ENCODE measurements at places on chromosomes 12 and 14. TPM values are rescaled to one million over a fixed set of nuclear protein-coding genes. Genes with fewer than 3 reads are reported as not detected.

- peak; percentile 88 for DNase-seq
Measured at GRCh38 chr14:67951529-67952135, 132.1 kb downstream of the RAD51B start.

DNA sequence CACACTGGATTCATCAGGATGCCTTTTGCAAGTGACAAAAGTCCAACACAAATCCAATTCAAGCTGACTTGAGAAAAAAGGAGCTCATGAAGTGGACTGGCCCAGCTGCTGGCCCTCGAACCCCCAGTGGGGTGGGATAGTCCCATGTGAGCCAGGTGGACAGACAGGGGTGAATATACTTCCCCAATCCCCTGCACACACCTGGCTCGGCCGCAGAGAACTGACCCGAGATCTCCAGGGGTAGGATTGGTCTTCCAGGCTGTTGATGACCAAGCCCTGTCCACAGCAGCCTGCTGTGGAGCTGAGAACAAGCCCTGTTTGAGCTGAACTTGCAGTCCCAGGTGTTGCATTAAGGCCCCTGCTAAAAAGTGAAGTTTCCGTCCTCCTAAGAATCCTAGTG, 56.2 kb downstream of the TPCN1 start:
- no peak for DNase-seq

SLCO1B1 gene
- 0.04 TPM for total RNA-seq

DNA sequence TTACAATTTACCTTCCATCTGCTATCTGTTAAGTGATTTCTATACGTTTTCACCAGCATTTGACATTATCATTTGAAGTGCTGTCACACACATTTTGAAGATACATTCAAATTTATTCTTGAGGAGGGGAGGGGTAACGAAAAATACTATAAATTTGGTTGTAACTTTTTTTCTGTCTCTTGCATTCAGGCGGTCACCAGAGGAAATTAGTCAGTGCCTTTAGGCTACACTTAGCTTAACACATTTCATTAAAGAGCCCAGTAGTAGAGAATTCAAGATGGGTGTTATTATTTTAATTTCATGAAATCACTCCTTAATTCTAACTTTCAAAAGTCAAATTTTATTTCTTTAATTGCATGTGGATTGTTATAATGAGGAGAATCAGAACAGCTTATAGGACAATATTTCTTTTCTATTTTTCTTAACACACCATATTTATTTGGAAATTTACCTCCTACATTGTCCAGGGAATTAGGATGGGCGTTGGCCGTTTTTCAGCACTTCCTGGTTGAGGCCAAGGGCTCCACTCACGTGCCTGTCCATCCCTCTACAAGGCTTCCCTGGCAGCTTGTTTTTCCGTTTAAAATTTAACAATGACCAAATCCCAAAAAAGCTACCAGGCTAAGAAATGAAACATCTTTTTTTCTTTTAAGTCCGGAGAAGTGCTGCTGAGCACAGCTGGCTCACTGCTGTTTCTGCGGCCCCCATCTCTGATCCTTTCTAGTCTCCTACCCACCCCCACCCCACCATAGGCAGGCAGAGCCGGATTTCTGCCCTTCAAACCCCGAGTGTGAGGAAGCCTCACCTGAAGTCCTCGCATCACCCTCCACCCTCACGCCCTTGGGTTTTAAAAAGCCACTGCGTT, 1.1 kb upstream of the FAR2 start:
- DNase-seq: peak; percentile 82

FLVCR2 gene
- 11.0 TPM for total RNA-seq

DNA sequence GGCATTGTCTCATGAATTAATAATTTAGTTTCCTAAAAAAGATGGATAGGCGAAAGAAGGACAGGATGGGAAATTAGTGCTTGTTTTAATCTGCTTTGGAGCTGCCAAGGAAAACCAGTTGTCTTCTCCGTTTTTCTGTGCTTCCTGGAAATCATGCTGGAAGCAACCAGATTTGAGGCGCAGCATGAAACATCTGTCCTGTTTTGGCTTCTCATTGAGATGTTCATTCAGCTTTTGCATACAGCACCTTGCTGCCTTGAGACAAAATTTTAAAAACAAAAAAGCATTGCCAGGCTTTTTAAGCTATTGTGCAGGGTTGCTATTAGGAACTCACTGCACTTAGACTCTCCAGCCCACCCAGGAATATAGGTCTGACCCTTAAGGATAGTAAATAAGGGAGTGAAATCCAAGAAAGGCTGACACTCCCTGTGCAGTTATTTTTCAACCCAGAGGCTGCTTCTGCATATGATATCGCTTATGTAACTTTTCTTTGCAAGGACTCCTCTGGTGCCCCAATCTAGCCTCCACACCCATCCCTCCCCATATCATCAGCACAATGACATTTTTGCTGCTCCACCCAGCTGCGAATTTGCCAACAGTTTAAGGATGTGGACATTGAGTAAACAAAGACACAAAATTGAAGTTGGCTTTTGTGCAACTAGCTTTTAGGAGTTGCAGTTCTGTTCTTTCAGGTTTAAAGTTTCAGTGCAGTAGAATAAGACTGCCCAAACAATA, 46.9 kb upstream of the MDM1 start:
- DNase-seq: peak; percentile 94

MYBPC1 gene
- total RNA-seq: 2,328 TPM

Data from muscle of leg (tissue), 16 donors.